ENCODE measurements at places on chromosomes 6 and 20.

DNA sequence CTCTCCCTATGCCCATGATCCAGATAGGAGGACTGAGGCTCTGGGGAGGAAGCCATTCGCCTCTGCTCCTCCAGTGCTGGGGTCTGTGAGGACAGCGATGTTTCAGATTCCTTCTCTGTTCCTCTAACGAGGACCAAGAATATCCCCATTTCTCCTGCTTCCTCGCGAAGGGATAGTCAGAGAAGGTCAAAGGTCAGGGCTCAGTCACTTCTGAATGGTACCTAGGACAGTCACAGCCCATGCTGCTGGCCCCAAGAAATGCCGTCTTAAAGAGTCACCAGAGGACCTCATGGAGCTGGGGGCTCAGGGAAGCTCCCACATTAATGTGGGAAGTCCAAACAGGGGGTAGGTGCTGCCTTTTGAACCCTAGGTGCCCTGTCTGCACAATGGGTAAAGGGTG is 2.1 kb downstream of the FOXS1 start:
- no peak for DNase-seq

GRCh38 chr20:34402461-34402860 is 39.4 kb downstream of the ITCH start:
- no peak for DNase-seq

GRCh38 chr6:70257768-70258273 is 45.1 kb downstream of the COL9A1 start:
- no peak for DNase-seq

DNA sequence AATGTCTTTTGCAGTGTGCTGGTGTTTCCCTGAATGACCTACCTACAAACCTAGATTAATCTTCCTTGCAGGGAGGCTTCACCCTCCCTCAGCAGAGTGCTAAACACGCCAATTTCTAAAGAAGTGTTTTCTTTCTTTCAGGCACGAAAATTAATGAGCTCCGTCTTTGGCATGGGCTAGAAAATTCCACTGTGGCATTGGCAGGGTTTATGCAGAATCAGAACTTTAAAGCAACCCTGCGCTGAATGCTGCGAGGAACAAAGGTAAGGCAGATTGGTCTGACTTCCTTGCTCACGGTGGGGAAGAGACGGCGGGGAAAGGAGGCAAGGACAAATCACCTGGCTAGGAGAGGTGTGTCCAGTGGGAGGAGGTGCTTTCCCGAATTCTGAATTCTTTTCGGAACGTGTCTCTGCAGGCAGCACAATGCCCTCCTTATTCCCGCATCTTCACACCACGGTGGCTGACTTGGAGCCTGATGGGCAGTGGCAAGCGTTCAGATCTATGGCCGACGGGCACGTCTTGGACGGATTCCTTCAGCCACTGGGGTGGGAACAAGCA is 6.2 kb upstream of the BANF2 start:
- DNase-seq: no peak

DNA sequence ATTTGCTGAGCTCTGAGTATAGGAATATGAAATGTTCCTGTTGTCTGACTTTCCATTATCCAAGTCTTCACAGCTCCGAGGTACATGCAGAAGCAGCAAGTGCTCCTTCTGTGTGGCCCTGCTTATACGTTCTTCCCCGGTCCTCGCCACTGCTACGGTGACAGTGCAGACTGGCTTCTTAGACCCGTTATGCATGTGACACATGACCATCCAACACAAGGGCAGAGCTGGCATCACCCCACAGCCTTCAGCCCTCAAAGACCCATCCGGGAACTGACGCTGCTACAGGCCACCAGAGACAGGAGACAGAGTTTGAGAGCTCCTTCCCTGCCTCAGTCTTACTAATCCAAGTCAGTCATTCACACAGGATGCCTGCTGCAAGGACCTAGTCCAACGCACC is 70.4 kb downstream of the TRAM2 start:
- no peak for DNase-seq

- DNase-seq: no peak
Observed at GRCh38 chr6:119447921-119448320, 98.4 kb upstream of the MAN1A1 start.

DNA sequence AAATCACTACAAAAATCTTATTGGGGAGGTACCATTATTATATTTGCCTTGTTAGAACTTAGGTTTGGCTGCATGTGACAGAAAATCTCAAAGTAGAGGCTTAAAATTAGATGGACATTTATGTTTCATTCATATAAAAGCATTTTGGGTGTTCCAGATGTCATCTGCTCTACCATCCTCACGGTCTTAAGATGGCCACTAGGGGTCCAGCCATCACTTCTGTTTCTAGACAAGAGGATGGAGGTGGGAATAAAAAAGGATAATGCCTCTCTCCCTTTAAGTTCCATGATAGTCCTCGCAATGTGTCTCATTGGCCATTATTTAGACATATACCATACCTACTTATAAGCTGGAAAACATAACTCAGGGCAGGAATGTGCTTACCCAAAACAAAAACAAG is 929.5 kb downstream of the KIF16B start:
- no peak for DNase-seq

DNA sequence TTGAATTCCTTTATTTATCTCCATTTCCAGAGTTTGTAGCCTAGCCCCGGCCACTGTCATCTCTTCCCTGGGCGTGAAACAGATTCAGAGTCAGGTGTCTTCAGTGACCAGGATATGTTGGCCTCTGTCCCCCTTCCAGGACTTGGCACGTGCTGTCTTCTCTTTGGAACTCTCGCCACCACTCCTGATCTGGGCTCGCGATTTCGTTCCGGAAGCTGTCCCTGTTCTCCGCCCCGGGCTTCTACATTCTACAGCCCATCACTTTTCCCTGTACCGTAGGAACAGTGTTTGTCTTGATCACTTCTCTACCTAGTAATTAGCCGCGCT is 739 bp downstream of the GSS start:
- DNase-seq: no peak

DNA sequence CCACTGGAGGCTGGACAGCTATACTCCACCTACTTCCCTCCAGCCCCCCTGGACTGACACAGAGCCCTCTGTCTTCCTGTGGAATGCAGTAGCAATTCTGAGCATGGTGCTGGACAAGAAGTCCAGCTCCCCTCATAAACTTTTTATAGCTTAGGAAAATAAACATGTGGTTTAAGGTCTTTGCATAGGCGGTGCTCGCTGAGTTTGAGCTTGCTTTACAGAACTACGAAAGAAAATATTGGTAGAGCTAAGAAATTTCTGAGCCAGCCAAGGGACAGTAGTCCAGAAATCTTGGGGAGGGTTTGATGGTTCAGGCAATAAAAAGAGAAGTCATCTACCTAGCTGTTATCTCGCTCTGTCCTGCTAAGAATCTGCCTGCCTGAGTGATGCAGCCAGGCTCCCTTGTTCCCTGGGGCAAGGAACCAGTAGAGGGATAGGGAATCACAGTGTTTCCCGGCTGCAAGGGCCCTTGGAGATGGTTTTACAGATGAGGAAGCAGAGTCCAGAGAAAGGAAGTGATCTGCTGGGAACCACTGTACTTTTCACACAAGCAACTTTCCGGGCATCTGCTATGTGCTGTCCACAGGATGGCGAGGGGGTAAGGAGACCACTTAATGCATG is 343.4 kb downstream of the CDC5L start:
- DNase-seq: no peak

- DNase-seq: no peak
Observed at GRCh38 chr20:35066194-35066593, 26.4 kb downstream of the TRPC4AP start.

GRCh38 chr6:125792172-125792571 is 1.4 kb downstream of the NCOA7 start:
- no peak for DNase-seq

GRCh38 chr20:13424174-13424833 is 203.2 kb downstream of the ISM1 start:
- no peak for DNase-seq

DNA sequence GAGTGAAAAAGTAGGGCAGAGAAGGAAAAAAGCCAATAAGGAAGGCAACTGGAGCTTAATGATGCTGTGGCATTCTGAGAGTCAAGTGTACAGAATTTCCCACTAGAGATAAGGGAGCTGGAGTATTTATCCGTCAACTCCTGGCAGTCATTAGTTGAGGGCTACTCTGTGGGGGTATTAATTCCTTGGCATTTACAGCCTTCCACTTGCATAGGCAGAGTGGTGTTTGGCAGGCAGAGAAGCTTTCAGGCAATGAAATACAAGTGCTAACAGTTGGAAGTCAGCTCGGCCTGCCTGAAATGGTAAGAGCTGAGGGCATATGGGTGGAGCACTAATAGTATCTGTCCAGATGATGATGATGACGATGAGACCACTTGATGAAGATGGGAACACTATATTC is 207.3 kb upstream of the FLRT3 start:
- no peak for DNase-seq

DNA sequence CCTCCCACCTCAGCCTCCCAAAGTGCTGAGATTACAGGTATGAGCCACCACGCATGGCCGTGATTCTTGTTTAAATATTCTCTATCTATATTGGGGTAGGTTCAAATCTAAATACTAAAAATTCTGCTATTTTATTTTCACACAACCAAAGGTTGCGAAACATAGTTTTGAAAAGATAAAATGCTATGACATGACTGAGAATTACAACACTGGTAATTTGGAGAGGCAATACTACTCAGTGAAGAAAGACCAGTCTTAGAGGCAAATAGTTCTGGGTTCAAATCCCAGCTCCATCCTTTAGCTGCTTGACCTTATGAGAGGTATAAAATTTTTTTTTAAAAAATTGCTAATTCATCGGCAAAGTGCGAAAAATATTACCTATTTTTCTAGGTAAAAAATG is 137.0 kb upstream of the PREP start:
- DNase-seq: no peak

DNA sequence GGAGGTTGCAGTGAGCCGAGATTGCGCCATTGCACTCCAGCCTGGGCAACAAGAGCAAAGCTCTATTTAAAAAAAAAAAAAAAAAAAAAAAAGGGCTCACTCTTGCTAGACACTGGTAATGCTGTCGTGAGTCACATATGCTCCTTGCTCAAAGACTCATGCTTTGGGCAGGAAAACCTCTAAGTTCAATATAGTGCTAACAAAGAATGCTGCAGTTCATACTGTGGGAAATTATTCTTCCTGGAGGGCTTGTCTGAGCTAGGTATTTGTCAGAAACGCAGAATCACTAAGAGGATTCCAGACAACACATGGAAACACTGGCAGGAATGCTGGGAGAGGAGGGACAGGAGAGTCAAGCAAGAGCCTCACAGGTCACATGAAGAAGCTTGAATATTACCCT is 2.3 kb upstream of the LYRM2 start:
- DNase-seq: no peak

DNA sequence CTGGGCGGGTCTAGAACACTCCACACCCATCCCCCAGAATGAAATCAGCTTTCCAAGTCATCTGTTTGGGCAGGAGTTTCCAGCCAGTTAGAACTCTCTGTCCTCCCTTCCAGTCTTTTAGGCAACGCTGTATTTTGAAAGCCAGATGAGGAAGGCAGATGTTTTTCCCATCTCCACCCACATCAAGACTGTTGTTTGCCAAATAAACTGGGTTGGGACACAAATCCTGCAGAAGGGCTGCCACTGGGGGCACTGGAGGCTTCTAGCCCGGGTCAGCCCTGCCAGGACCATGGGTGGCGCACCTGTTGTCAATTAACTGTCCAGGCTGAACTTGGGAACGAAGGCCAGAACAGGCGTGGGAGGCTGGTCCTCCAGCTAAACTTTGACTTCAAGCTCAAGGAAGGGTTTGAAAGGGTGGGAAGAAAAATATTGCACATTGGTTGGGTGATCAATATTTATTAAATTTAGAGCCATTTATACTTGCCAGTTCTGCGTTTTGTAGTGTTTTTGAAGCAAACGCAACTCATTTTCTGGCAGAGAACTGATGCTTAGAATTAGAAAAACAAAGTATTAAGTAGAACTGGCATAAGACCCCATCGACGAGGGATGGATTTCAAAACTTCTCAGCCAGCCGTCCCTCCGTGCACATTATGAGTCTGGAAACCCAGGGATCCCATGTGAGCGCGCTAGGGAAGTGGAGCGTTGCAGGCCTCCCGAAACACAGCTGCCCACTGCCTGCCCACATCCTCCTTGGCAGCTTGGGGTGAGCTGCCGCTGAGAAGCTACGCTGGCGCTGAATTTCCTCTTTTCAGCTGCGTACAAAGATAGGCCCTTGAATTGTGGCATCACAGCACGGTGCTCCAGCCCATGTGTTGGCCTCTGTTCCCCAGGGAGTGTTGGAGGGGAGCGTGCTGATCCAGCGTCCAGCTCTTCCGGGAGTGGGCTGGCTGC is 297.4 kb downstream of the QKI start:
- no peak for DNase-seq

- DNase-seq: no peak
Observed at GRCh38 chr6:153028286-153028685, 25.8 kb upstream of the MTRF1L start.

GRCh38 chr6:43823879-43824702 is 54.1 kb downstream of the VEGFA start:
- DNase-seq: no peak

- DNase-seq: peak; percentile 33
Observed at GRCh38 chr20:59151820-59152219, 11.8 kb upstream of the ZNF831 start.

GRCh38 chr20:62002882-62003480 is 62.7 kb downstream of the TAF4 start:
- DNase-seq: no peak

DNA sequence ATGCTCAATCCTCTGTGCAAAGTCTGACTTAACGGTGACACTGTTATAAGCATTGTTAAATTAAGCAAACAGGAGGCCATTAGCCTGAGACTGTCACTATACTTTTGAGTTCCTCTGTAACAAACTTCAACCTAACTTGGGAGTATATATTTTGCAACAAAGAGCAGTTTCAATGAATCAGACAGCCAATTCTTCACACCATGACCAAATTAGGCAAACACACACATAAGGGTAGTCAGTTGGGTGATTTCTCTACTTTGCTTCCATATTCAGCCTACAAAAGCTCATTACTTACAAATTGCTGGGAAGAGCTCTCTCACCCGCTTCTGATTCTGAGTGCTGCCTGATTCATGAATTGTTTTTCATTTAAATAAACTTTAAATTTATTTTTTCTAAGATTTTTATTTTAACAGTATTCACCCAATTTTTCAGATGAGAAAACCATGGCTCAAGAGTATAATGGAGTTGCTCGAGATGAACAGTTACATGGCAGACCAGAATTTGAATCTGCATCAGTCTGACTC is 60.5 kb downstream of the HACE1 start:
- no peak for DNase-seq

- no peak for DNase-seq
Observed at GRCh38 chr6:103409475-103409874, 1450.2 kb downstream of the HACE1 start.

- no peak for DNase-seq
Observed at GRCh38 chr6:47724300-47724699, 25.9 kb downstream of the ADGRF4 start.

GRCh38 chr20:12180107-12180661 is 262.5 kb downstream of the BTBD3 start:
- DNase-seq: no peak

- no peak for DNase-seq
Observed at GRCh38 chr6:149056777-149057463, 260.6 kb upstream of the TAB2 start.
